Naive thymus-derived CD4-positive, alpha-beta T cell (primary cell): ENCODE measurements at places on chromosomes 4 and X. TPM values are rescaled to one million over a fixed set of nuclear protein-coding genes. Genes with fewer than 3 reads are reported as not detected.
A peak's percentile ranks its signal among the peaks of the same experiment; 100 is the strongest.

- DNase-seq, result no peak
These were observed 56.0 kb upstream of the FBXW7 start for GRCh38 chr4:152591876-152592275.

The CDK16 gene
- 112 TPM for total RNA-seq

DNA sequence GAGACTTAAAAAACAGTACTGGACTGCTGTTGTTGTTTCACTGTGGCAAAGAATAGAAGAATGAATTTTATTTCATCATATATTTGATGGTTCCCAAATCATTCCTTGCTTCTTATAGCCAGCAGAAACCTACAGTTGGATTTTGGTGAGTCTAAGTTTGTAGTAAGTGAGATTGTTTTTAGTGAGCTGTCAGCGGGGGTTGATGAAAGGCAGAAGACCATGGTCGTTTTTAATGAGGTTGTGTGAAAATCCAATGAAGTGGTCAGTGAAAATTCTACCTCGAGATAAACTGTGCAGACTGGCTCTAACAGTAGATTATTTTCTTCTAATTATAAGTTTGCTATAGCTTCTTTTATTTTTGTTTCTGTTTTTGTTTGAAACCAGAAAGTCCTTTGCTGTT is 36.2 kb downstream of the ANAPC4 start:
- no peak for DNase-seq

GRCh38 chrX:49878128-49878833 is 1.0 kb upstream of the USP27X start:
- DNase-seq, result no peak

- DNase-seq, result no peak
These were observed 195.9 kb downstream of the KDR start for GRCh38 chr4:54929459-54929858.

DNA sequence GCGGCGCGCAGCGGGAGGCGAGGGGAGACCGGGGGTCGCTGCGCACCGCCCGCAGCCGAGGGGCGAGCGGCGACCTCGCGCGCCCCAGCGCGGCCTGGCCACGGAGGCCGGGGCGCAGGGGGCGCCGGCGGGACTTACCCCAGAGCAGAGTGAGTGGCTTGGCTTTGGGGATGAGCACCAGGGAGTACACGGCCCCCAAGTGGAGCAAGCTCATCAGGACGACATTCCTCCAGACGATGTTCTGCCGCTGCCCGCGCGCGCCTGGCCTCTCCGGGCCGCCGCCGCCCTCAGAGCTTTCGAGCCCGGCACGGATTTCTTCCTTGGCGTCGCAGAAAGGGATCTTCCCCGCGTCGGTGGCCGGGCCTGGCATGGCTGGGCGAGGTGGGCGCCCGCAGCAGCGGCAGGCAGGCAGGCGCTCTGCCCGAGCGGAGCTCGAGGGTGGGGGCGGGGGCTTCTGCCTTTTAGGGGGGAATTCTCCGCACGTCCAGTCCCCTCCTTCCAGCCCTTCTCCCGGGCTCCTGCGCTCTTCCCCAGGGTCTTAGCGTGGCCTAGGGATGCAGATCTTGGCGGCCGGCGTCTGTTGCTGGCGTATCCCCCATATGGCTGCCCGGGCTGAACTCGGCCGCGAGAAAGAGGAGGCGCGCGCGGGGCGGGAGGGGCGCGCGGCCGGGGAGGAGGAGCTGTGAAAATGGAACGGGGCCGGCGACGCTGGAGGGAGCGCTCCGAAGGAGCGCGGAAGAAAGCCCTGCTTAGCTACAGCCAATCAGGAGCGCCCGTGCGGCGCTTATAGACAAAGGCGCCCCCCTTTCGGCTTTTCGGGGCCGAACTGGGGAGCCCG is at the start of gene SCD5:
Gene SCD5, minus strand, starts transcription at position 629 of the 838 bp plus-strand sequence. Its CDS starts 259 bp downstream, at position 370.
- peak; percentile 24 for DNase-seq

The RWDD4 gene
- 13.5 TPM for total RNA-seq

The CENPI gene
- total RNA-seq, result 0.24 TPM

- no peak for DNase-seq
These were observed 277.2 kb downstream of the EPHA5 start for GRCh38 chr4:65393078-65393477.

DNA sequence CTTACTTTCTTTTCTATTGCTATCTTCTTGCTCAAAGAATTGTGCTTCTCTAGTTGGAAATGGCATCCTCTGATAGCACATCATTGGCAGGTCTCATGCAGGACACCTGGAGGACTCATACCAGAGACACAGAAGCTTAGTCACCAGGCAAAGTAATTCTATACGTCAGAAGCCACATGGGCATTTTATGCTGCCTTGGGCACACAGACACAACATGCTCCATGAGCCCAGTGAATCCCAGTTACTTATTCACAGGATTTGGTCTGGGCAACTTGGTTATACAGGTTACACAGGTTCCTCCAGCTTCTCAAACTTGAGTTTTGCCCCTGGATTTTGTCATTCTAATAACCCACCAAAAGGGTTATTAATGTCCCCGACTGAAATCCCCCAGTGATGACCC is 7.1 kb downstream of the RASSF6 start:
- DNase-seq, result no peak

The IL13RA2 gene
- not detected in 2 replicates for total RNA-seq

DNA sequence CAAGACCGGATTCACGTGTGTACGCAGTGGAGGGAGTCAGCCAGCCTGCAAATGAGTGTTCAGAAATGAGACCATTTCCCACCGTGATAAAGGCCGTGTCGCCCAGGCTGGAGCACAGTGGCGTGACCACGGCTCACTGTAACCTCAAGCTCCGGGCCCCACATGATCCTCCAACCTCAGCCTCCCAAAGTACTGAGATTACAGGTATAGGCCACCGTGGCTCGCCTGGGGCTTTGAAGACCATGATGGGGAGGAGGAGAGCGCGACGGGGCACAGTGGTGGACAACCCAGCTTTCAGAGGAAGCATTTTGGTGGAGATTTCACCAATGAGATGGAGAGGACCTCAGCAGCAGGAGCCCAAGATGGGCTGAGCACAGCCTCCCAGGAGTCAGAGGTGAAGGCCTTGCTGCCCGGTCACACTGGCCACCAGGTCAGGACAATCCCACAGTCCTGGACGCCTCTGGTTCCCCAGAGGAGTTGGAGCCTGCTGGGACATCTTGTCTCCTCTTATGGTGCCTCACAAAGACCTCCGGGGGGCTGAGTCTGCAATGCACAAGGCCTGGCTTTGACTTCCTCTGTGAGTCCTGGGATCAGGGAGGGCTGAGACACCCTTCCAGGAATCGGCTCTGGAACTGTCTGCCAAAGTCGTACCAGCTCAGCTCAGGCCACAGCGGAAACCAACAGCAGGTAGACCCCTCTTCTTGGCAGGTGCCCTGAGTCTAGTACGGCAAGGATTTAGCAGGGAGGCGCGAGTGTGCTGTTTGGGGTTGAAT is 22.4 kb upstream of the MXD4 start:
- peak; percentile 6 for DNase-seq
